Muscle of leg (tissue), 16 donors: ENCODE measurements at places on chromosomes 16 and 17. TPM values are rescaled to one million over a fixed set of nuclear protein-coding genes. Genes with fewer than 3 reads are reported as not detected.

The KRTAP17-1 gene
- total RNA-seq, result not detected

DNA sequence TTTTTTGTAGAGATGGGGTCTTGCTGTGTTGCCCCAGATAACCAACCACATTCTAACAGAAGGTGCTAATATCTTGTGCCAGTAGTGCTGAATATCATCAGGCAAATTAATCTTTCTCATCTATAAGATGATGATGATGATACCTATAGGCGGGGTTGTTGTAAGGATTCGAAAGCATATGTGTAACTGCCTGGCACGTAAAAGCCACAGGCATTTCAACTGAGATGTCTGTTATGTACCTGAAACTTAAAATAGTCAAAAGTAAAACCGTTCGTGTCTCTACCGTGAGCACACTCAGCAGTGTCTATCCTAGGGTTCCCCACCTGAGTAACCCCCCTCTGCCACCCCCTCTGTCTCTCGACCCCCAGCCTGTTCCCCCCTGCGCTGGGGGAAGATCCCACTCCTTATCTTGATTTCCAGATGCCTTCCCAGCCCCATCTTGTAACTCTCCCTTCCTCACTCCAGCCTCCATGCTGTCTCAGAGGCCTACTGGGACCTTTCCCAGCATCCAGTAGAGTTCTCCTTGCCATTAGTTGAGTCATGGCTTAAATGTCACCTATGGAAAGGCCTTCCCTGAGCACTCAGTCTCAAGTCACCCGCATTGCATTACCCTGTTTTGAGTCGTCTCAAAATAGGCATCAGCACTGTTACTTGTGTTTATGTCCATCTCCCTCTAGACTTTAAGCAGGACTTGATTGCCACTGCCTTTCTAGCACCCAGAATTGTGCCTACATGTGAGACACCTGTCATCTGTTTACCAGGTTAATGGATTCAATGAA lies 34.1 kb downstream of the CDRT15 start:
- H3K4me1 ChIP-seq, result no peaks in the 10 kb centered on the region
- H3K36me3 ChIP-seq, result peaks cover 10% of the 10 kb centered on the region
- H3K4me3 ChIP-seq, result no peak overlapping the region
- H3K27me3 ChIP-seq, result no peaks in the 10 kb centered on the region
- no peak overlapping the region for H3K27ac ChIP-seq

The ZNF668 gene
- total RNA-seq, result 4.3 TPM

DNA sequence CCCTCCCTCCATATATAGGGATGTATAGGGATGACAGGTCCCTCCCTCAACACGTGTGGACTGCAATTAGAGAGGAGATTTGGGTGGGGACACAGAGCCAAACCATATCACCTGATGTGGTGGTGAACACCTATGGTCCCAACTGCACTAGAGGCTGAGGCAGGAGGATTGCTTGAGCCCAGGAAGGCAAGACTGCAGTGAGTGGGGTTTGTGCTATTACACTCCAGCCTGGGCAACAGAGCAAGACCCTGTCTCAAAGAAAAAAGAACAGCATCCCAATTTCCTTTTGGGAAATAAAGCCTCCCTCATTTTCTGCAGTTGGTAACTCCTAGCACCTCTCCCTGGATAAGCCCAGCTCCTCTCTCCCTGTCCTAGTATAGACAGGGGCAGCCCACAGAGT lies 23.8 kb upstream of the LYRM9 start:
- no peak overlapping the region for H3K4me3 ChIP-seq
- no peak for DNase-seq
- H3K27ac ChIP-seq, result no peak overlapping the region
- no peaks in the 10 kb centered on the region for H3K4me1 ChIP-seq
- no peaks in the 10 kb centered on the region for H3K27me3 ChIP-seq
- no peaks in the 10 kb centered on the region for H3K36me3 ChIP-seq

DNA sequence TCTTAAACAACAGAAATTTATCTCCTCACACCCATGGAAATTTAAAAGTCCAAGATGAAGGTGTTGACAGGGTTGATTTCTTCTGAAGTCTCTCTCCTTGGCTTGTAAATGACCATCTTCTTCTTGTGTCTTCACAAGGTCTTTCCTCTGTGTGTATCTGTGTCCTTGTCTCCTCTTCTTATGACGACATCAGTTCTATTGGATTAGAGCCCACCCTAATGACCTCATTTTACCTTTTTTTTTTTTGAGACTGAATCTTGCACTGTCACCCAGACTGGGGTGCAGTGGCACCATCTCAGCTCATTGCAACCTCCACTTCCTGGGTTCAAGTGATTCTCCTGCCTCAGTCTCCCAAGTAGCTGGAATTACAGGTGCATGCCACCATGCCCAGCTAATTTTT lies 429.0 kb upstream of the CDH5 start:
- H3K4me3 ChIP-seq, result no peak overlapping the region
- H3K36me3 ChIP-seq, result no peaks in the 10 kb centered on the region
- DNase-seq, result no peak
- H3K27ac ChIP-seq, result no peak overlapping the region
- H3K27me3 ChIP-seq, result no peaks in the 10 kb centered on the region
